Bronchus fibroblast of lung (primary cell): ENCODE measurements at places on chromosomes 16 and 17. TPM values are rescaled to one million over a fixed set of nuclear protein-coding genes. Genes with fewer than 3 reads are reported as not detected.

SHPK gene
- 17.3 and 17.5 TPM in 2 replicates for total RNA-seq

MMP25 gene
- under 0.01 TPM in 2 replicates for total RNA-seq

NSRP1 gene
- total RNA-seq, result 6.2 and 6.4 TPM in 2 replicates

NUFIP2 gene
- 12.5 and 13.6 TPM in 2 replicates for total RNA-seq

PLA2G15 gene
- total RNA-seq, result 17.5 and 18.7 TPM in 2 replicates

CLUH gene
- total RNA-seq, result 41.5 and 44.2 TPM in 2 replicates

RNF43 gene
- under 0.01 TPM in 1 of 2 replicates, not detected in the other for total RNA-seq

SLC52A1 gene
- total RNA-seq, result 0.15 TPM in 1 of 2 replicates, not detected in the other

ZPBP2 gene
- not detected in 2 replicates for total RNA-seq

CDH16 gene
- not detected in 2 replicates for total RNA-seq

CLCN7 gene
- 35.7 and 42.4 TPM in 2 replicates for total RNA-seq

ZNF385C gene
- not detected in 2 replicates for total RNA-seq

SLC13A5 gene
- total RNA-seq, result not detected in 2 replicates

ZNF423 gene
- 0.34 and 0.45 TPM in 2 replicates for total RNA-seq

C16orf86 gene
- total RNA-seq, result 3.5 and 4.9 TPM in 2 replicates

CMTM2 gene
- total RNA-seq, result not detected in 2 replicates

NPIPA3 gene
- 0.15 and 0.34 TPM in 2 replicates for total RNA-seq

ASPA gene
- total RNA-seq, result under 0.01 TPM in 1 of 2 replicates, not detected in the other

KRTAP9-2 gene
- not detected in 2 replicates for total RNA-seq

KRT39 gene
- not detected in 2 replicates for total RNA-seq

TP53TG3F gene
- not detected in 2 replicates for total RNA-seq

SALL1 gene
- total RNA-seq, result 0.17 and 0.30 TPM in 2 replicates

GRIN2A gene
- total RNA-seq, result under 0.01 TPM in 1 of 2 replicates, not detected in the other

ORC6 gene
- total RNA-seq, result 27.4 and 28.7 TPM in 2 replicates

KRTAP17-1 gene
- not detected in 2 replicates for total RNA-seq

CLEC19A gene
- total RNA-seq, result not detected in 2 replicates
